Left colon (tissue), 2 donors: ENCODE measurements at places on chromosomes 12 and 14.

- DNase-seq, result no peak
These were observed 372.9 kb downstream of the C12orf50 start for GRCh38 chr12:87656311-87656710.

DNA sequence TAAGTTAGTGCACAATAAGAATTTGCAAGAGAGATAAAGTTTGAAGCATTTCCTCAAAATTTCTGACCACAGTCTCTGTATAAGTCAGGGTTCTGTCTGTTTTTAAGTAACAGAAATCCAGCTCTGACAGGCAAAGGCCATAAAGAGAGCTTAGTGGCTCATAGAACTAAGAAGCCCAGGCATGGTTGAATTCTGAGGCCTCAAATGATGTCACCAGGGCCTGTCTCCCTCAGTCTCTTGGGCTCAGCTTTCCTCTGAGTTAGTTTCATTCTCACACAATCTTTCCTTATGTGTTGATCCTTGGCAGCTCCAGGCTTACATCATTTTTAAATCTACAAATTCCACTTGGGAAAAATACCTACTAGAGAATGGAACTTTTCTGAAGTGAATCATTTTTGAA is 173.4 kb upstream of the ATP2B1 start:
- no peak for DNase-seq

DNA sequence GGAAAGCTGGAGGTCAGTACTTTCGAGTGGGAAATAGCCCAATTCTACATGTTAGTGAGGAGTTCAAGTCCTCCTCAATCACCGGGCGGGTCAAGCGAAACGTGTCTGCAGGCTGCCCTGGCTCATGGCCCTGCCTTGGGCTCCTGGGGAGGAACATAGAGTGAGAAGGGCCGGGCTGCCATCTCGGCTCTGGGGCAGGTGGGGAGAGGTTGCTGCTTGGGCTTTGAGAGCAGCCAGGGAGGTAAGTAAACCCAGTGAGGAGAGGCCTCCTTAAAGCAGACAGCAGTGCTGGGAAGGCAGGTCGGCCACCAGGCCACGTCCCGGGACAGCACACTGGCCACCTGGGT is 32.0 kb upstream of the UBC start:
- no peak for DNase-seq

DNA sequence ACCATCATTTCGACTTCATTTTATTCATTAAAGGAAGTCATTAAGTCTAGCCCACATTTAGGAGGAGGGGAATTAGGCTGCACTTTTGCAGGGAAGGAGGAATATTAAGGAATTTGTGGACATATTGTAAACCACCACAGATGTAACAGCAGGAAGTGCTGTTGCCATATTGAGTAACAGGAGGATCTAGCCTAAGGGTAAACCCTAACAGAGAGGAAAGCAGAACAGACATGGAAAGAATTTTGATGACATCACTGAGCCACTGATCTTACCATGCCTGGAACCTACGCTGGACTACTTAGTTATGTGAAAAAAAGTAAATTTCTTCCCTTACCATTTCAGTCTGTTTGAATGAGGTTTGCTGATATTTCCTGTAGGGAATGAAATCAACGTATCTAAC is 100.7 kb upstream of the ATF7IP start:
- no peak for DNase-seq

DNA sequence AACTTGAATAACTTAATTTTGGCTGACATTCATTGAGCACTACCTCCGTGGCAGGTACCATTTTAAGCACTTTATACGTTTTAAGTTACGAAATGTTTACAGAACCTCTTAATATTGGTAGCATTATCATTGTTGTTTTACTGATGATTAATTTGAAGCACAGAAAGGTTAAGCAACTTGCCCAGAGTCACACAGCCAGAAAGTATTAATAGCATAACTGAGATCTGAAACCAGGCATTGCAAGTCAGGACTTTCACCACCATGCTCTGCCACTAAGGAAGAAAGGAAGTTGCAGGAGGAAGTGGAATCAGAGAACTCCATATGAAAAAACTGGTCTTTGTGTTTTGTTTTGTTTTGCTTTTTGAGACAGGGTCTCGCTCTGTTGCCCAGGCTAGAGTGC is 28.2 kb upstream of the BCAT1 start:
- DNase-seq, result no peak

DNA sequence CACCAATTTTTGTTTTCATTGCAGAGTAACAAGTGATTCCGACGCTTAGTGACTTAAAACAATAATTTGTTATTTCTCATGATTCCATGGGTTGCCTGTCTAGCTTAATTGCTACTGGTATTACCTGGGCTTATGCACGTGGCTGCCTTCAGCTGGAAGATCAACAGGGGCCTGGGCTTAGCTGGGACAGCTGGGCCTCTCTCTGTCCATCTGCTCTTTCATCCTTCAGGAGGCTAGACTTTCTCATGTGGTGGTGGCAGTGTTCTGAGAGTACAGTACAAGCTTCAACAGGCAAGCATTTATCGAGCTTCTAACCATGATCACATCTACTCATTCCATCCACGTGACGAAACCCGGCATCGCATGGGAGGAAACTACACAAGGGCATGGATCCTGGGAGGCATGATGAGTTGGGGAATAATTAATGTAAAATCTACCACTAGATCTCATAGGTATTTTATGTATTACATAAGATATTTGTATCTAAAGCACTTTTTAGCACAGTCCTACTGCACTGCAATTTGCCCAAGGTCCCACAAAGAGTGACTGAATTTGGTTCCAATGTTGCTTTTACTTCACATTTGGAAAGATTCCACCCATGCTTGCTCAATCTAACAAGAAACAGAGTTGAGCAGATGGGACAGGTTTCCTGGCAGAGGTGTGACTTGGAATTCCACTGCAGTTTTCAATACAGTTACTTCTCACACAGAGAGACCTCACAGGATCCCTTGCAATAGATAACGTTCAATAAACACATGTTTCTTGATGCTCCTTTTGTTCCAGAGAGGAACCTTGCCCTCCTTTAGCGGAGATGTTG is 153.1 kb upstream of the FRMD6 start:
- no peak for DNase-seq
